ENCODE measurements at places on chromosomes 2 and 18.
A peak's percentile ranks its signal among the peaks of the same experiment; 100 is the strongest.

GRCh38 chr2:56508662-56509061 lies 324.9 kb downstream of the CCDC85A start:
- no peak for DNase-seq

DNA sequence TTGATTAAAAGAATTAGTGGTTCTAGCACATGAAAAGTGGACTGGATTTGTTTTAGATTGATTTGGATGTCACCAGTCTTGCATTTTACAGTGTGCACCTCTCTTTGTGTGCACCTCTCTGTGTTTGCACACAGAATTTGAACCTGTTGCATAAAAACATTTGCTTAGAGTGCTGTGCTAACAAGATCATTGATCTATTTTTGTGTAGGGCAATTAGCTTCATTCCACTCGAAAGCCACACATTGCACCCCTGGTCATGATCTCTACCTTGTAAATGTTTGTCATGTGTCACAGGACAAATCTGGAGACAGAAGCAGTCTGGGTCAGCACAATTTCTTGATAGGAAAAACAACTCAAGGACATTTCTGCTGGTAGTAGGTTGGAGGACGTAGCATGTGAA lies 258.7 kb upstream of the LINC00305 start:
- DNase-seq, result no peak

DNA sequence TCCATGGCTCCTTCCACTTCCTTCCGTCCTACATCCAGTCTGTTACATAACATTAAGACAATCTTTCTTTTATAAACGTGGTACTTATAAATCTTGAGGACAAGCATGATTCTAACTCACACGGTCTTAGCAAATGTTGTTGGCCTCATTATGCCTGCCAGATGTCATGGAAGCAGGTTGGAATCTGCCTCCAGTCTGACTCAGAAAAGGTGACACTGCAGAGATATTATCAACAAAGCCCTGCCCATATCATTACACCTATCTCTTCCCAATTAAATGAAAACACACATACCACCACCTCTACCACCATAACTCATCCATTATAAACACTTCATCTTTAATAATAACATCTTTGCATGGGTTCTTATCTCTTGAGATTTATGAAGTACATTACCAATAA lies 334.7 kb upstream of the CHAC2 start:
- DNase-seq, result no peak

DNA sequence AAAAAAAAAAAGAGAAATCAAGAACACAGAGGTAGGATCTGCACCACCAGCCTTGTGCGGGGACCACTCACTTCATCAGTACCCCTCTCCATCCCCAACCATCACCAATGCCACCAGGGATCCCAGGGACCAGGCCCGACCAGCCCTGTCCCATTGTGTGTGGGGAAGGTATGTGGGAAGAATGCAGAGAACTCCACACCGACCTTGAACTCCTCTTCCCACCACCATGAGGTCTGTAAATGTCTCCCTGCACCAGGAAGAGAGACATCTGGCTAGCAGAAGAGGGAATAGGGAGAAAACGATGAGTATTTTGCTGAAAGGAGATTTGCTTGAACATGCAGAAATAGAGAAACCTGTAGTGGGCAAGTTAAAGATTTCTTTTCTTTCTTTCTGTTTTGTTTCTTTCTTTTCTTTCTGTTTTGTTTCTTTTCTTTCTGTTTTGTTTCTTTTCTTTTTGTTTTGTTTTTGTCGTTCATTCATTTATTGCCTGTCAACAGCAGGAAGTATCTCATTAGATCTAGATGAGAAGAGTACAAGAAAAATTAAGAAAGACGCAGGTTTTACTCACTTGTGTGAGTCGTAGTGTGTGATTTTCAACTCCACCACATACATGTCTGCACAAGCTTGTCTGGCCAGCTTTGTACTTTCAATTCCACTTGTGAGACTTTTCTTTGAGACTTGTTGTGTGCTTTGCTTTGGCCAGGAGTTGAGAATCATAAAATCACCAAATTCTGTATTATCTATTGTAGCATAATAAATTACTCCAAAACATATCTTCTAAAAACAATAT lies 179.8 kb upstream of the HAAO start:
- DNase-seq, result peak; percentile 43

DNA sequence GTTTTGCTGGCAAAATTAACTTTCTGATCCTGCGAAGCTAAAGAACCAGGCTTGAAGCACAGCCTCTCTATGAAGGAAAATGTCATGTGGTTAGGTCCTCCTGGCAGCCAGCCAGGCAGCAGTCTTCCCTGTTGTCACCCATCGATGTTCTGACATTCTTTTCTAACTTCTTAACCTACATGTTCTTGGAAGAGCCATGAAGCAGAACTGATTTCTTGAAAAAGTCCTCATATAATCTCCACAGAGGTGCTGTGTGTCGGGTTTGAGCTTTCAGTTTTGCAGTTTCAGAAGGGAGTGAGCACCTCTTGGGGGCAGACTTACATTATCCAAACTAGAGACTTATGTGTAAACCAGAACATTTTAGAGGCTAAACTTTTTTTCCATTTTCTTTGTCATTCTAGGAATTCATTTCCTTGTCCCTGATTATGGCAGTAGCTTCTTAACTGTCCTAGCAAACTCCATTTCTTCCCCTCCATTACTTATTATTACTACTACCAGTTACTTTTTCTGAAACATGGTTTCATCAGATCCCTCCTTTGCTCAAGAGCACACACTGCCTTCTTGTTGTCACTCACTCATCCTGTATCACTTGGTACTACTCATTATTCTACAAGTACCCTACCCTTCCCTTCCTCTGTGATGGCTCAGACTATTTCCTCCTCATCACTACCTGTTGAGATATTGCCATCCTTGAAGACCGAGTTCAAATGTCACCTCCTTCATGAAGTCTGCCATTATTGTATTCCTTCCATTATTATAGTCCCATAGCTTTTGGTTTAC lies 31.1 kb downstream of the DOK1 start:
- no peak for DNase-seq

DNA sequence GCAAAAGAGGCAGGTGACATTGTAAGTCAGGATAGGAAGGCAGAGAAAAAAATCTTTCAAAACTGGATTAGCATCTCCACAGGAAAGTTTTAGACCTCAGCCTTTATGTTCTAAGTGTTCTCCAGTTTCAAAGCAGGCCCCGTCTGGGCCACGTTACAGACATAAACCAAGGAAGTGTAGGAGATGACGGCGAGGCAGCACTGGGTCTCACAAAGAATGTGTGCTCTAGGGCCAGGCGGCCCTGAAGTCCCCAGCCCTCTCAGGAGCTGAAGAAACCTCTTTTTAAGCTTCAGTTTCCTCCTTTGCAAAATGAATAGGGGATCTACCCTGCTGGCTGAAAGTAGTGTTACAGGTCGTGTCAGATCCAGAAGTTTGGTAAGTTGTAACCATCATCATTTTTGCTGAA lies 81.7 kb downstream of the SPRED2 start:
- DNase-seq, result peak; percentile 31

DNA sequence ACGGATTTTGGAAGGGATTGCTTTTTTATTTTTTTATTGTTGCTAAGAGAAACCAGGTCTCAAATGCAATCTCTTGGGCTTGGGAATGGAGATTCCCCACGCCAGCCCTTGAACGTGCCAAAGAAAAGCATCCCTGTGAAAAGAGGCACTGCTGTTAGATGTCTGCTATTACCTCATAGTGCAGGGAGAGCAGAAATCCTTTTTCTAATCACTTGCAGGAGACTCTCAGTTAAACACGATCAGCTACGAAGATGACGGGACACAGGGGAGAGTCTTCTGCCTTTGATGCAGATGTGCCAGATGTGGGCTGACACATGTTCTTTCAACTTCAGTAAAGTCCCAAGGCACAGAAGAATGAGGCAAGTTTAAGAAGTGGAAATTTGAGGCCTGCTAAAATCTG lies 381.6 kb upstream of the TRIB2 start:
- DNase-seq, result no peak

- peak; percentile 92 for DNase-seq
Measured at GRCh38 chr18:13435586-13436333, 217.2 kb downstream of the LDLRAD4 start.

DNA sequence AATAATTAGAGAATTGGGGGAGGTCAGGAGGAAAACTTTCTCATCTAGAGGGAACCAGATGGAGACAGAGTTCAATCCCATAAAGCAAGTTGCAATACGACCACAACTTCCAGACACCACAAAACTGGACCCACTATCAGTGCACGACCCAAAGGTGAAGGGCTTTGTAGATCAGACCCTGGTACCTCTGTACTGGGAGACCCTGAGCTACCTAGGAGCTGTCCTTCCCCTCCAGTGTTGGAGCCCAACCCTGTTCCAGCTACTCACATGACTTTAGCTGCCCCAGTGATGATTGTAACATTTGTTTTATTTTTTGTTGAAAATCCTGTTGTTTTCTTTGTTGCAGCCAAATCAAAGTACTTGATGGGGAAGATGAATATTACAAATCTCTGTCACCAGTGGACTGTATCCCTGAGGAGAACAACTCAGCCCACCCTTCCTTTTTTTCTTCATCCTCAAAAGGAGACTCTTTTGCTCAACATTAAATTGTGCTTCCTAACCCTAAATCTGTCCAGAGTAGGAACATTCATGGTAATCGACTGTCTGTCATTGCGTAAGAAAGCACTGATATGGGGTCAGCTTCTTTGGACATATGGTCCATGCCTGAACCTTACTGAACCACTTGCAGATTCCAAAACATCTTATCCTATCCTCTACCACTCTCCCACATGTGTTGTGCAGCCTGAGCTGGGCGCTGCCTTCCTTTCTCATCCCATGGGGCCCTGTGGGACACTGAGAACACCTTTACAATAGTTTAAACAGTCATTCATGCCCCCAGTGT lies 62.3 kb upstream of the SP5 start:
- DNase-seq, result no peak

DNA sequence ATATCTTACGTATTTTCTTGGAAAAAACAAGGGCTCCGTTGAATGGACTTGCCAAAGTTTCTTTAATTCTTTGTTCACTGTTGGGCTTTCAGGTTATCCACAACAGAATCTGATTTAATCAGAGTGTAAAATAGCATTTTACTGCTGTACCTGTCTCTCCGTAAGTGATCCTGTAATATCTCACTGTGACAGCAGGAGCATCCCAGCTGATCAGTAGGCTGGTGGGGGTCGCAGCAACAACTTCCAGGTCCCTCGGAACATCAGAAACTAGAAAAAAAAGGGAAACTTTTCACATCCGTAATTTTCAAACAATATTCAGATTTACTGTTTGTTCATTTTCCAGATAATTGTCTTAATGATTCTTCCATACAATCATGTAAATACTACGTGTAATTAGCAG lies 51.2 kb downstream of the FN1 start:
- no peak for DNase-seq

DNA sequence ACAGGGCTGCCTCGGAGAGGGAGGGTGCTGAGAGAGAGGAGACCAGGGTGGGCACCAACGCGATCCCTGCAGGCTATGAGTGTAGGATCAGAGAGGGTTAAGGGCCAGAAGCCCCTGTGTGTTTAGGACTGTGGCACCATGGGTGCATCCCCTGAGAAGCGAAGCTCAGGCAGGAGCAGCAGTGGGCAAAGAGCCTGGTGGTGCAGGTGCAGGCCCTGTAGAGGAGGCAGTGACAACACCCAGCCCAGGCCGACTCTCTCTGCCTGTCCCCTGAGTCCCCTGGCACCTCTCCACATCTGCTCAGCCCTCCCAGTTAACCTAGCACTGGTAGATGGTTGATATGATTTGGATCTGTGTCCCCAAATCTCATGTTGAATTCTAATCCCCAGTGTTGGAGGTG lies 139.8 kb downstream of the RNF152 start:
- no peak for DNase-seq

- DNase-seq, result peak; percentile 68
Measured at GRCh38 chr2:229270551-229271410, at the start of gene PID1. PID1 (minus strand) TSS chr2:229271287; CDS start chr2:229271043, 244 bp downstream.

- peak; percentile 91 for DNase-seq
Measured at GRCh38 chr18:54388203-54389142, 30.8 kb downstream of the C18orf54 start.

DNA sequence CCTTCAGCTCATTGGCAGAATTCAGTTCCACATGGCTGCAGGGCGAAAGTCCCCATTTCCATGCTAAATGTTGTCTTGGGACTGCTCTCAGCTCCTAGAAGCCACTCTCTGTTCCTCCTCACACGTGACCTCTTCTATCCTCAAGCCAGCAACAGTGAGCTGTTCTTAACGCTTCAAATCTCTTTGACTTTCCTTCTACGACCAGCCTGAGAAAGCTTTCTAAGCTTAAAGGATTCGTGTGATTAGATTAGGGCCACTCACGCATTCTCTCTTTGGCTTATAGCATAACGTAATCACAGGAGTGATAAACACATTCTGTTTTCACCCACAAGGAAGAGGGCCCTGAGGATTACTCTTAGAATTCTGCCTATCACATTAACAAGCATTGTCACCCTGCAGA lies 29.8 kb upstream of the LAMA1 start:
- no peak for DNase-seq

- no peak for DNase-seq
Measured at GRCh38 chr2:64015391-64015790, 3.8 kb downstream of the VPS54 start.

- peak; percentile 37 for DNase-seq
Measured at GRCh38 chr18:53698907-53699306, 525.6 kb downstream of the MBD2 start.
